Trophoblast cell (in vitro differentiated cells and primary cell): ENCODE measurements at places on chromosomes 3 and 15.

DNA sequence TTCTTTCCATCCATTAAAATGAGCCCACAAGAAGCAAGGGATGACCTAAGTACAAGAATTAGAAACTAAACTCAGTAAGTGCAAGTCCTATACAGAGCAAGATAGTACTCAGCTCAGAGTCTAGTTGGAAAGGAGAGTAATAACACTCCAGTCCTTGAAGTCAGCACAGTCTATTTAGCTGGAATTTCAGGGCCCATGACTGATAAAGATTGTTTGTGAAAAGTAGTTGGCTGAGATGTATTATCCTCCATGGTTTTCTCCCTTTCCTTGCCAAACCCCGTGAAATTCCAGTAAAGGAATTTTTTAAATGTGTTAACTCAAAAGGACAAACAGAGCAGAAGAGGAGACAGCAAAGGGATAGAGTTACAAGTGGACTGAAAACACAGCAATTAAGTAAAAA lies 127.2 kb upstream of the STT3B start:
- DNase-seq = no peak

DNA sequence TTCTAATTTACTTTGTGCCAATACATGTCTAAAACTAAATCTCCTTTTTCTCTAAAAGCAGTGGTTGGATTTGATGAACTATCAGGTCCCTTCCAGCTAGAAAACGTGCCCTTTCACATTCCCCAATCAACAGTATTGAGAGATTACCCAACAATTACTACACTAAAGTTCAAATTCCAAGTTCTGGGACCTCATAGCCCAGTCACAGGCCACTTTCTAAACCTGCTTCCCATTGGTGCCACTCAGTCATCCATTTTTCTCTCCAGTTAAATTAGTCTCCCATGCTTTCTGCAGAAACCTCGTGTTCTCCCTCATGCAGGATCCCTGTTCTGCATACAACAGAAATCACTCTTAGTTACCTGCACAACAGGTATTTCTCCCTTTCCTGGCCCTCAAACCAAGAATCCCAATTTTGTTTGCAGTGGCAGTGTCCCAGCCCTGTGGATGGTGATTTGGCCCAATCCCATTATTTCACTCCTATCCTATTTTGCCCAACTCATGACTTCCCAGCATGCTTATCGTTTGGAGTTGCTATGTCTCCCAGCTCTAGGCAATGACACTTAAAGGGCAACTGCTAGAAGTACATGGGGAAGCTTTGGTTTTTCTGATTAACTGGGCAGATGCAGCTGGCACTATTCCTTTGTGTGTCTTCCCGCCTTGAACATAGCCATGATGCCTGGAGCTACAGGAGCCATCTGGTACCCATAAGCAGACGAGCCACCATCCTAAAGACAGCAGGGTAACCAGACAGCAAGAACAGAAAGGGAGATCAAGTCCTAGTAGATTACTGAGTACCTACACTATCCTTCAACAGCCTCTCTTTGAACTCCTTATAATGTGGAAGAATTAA lies 224.2 kb downstream of the MINAR1 start:
- DNase-seq = no peak

DNA sequence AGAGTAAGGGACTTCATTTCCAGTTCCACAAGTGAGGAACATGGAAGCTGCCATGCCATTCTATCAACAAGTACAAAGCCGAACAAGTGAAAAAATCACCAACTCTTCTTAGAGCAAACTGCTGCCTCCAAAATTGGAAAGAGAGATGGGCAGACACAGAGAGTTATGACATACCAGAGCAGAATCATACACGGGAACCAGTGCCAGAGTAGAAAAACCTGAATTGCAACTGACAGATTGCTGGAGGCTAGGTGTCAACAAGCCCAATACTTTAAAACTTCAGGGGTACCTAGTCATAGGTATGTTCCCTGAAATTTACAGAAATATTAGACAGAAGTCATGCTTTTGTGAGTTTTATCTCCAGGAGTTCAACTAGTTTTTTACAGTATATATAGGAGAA lies 62.0 kb downstream of the TTBK2 start:
- peak; percentile 65 for DNase-seq

GRCh38 chr15:29570121-29570947 lies 251.9 kb downstream of the TJP1 start:
- peak; percentile 17 for DNase-seq

- no peak for DNase-seq
Measured at GRCh38 chr15:83659417-83659812, 5.5 kb downstream of the ADAMTSL3 start.

- DNase-seq = no peak
Measured at GRCh38 chr3:106386050-106386449, 517.2 kb upstream of the CBLB start.

GRCh38 chr15:90915808-90916440 lies 12.8 kb downstream of the MAN2A2 start:
- peak; percentile 46 for DNase-seq

DNA sequence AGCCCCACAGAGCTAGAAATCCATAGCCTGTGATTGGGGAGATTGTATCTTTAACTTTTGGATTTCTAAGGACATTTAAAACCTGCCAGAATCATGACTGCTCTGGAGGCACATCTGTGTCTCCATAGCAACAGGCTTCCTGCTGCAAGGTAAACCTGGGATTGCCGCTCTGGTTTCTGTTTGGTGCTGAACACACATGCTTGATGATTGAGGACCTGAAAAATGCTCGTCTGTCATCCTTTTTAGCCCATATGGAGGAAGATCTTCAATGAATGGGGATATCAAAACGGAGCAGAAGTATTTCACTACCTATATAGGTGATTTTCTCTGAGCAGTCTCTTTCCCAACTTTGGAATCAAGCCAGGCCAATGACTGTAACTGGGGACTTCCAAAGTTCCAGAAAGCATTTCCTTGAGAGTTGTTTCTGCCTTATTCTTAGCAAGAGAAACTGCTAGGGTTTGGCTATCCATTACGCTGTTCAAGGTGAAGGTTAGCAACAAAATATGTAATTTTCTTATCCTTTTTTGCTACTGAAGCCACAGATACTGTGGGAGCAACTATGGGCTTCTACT lies 96.5 kb upstream of the TNIK start:
- DNase-seq = no peak

- no peak for DNase-seq
Measured at GRCh38 chr3:137071104-137071503, 113.3 kb downstream of the IL20RB start.

DNA sequence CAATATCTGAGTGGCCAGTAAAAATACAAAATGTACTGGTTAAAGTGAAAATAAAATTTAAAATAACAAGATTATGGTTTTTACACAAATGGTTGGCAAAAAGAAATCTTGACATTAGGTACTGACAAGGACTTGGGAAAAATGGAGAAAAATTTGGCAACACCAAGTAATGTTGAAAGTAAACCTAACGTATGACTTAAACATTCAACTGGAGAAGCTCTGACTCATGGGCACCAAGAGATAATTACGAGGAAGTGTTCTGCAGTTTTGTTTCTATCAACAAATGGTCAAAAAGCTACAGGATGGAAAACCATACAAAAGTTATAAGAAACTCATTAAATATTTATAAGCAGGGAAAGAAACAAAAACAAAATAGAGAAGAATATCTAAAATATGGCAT lies 177.7 kb downstream of the ZNF385D start:
- DNase-seq = no peak

DNA sequence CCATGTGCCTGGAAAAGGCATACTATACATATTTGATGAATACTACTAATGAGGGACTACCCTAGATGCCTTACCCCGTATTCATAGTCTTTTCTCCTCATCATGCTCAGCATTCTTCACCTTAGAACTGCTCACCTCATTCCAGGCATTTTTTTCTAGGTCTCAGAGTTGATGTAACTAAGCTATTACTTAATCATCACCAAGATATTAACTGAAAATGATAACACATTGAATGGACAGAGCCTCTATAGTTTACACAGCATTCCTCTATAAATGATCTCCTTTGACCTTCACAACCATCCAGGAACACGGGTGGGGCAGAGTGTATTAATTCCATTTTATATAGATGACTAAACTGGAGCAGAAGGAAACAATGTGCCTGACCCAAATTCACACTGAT lies 174.1 kb upstream of the DPH6 start:
- peak; percentile 85 for DNase-seq

DNA sequence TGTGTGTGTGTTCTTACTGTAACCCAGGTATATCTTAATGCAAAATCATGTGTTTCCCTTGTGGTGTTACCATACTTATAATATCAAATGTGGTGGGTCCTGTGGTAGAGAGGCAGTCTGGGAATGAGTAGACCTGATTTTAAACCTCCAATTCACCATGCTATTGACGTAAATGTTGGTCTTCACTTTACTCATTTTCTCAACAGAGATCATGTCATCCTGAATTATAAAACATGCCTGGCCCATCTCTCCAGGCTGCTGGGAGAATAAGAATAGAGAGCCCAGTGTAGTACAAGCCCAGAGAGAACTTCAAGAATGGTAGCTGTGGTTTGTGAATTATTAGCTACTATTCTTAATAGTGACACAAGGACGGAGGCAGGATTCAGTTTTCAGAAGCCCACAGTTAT lies 88.1 kb downstream of the MBNL1 start:
- no peak for DNase-seq

GRCh38 chr3:195116407-195117185 lies 154.4 kb downstream of the XXYLT1 start:
- DNase-seq = no peak

GRCh38 chr3:14472471-14473351 lies 67.4 kb downstream of the GRIP2 start:
- peak; percentile 64 for DNase-seq

GRCh38 chr3:14410503-14411165 lies 8.2 kb downstream of the SLC6A6 start:
- DNase-seq = peak; percentile 39

GRCh38 chr15:81311752-81312464 lies 12.0 kb downstream of the STARD5 start:
- DNase-seq = peak; percentile 26

GRCh38 chr3:156527060-156527459 lies 27.9 kb downstream of the SSR3 start:
- no peak for DNase-seq

DNA sequence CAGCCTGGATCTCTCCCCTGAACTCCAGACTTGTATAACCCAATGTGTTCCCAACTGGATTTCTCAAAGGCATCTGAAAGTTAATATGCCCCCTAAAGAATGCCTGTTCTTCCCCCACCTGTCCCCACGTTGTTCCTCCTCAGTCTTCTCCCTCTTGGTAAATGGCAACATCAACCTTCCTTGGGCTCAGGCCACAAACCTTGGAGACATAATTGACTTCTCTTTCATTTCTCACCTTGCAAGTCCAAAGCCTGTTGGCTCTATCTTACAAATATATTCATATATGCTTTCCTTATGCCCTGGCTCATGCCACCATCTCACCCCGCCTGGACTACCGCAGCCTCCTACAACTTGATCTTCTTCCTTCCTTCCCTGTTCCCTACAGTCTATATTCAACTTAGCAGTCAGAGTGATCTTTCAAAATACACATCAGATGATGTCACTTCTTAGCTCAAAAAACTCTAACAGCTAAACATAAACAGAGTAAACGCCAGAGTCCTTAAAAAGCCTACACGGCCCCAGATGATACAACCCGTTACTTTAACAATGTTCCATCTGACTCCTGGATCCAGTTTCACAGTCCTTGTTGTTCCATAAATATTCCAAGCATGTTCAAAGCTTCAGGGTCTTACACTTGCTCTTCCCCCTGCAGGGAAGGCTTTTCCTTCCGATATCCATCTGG lies 66.2 kb downstream of the ETV5 start:
- no peak for DNase-seq

GRCh38 chr3:101204246-101204645 lies 116.1 kb downstream of the IMPG2 start:
- DNase-seq = no peak

- peak; percentile 72 for DNase-seq
Measured at GRCh38 chr3:89360156-89360555, 252.7 kb downstream of the EPHA3 start.

GRCh38 chr3:45317710-45318109 lies 70.7 kb upstream of the LARS2 start:
- no peak for DNase-seq

DNA sequence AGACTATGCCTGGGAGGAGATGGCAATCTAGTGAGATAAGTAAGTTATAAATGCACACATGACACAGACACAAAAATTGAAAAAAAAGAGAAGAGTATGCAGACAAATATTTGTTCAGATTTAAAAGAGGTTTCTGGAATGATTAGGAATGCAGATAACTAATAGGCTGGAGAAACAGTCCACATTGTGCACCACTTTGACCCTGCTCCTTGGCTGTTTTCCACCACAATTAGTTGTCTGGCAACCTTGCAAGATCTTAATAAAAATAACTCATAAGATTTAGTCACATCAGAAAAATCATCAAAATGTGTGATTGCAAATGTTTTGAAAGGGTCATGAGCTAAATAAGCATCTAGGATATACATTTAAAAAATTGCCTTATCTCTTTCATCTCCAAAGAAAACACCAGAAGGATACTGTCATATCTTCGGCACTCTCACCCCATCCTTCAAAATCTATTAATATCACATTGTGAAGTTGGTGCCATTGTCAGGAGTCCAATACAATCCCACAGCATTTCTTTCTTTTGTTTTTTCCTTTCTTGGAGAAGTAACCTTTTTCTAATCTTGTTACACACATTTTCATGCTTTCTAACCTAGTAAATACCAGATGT lies 153.7 kb upstream of the KCNMB2 start:
- peak; percentile 86 for DNase-seq

- DNase-seq = no peak
Measured at GRCh38 chr15:50055750-50056157, 63.3 kb downstream of the ATP8B4 start.

DNA sequence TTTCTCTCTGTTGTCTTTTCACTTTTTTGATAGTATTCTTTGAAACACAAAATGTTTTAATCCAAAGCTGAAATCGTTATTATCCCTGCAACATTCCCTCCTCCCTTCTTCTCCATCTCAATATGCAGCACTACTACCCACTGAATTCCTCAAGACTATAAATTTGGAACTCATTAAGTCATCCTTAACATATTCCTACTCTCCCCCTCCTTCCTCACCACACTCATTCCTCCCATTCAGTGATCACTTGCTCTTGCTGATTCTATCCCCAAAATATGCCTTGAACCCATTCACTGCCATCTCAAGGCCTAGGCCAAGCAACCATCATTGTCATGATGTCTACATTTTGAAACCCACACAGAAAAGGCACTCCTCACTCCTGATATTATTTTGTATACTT lies 2.4 kb upstream of the PIK3R4 start:
- no peak for DNase-seq

DNA sequence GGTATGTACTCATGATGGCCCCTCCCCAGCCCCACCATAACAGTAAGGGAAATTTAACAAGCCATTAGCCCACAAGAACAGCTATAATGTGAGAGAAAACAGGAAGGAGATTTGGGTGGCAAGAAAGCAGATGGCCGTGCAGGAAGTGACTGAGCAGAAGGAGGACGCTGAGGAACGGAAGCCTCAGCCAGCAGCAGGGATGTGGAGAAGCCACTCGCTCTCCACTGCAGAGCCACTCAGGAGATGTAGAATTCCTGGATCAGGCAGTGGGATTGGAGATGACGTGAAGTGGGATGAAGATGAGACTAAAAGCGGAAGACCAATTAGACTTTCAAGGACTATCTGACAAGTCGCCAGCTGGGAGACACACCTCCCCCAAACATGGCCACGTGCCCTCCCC lies 31.2 kb downstream of the PRR23E start:
- no peak for DNase-seq

GRCh38 chr3:10848261-10848660 lies 32.2 kb downstream of the SLC6A11 start:
- DNase-seq = no peak

- DNase-seq = no peak
Measured at GRCh38 chr15:40695469-40695890, 506 bp downstream of the RAD51 start.

- no peak for DNase-seq
Measured at GRCh38 chr3:105355408-105356061, 11.2 kb upstream of the ALCAM start.
